Stimulated activated CD8-positive, alpha-beta memory T cell treated with anti-CD3 and anti-CD28 coated beads, Interleukin-15, amount 100 ng/mL, for 4 hours (primary cell): ENCODE measurements at places on chromosomes 5 and 9.

GRCh38 chr9:131610231-131610761, 65.0 kb downstream of the PRRT1B start:
- no peak for DNase-seq

DNA sequence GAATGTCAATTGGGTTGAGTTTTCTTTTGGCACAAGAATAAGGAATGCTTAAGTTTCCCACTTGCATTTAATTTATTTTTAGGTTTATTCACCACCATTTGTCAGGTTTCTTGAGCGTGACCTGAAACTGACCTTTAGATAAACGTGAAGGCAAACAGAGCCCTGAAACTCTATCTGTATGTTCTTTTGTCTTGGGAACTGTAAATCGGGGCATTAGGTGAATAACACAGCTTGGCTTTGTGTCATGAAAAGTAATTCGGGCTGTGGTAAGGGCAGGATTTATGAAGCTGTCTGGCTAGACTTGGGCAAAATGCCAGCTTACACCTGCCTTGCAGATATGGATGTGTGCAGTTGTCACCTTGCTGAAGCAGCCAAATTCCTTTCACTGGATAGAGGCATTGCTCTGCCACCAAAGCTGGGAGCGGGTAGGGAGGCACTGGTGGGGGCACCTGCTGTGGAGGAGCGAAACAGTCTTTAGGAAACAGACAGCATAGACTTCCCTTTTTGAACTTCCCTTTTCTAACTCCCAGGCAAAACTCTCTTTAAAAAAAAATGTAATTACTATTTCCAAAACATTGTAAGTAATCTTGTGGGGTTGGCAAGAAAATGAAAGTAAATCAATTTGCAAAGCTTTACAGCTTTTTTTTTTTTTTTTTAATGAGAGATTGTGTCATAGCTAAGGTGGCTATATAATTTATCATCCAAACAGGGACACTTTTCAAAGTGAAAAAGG, 545.2 kb downstream of the CSNK1G3 start:
- DNase-seq = no peak

DNA sequence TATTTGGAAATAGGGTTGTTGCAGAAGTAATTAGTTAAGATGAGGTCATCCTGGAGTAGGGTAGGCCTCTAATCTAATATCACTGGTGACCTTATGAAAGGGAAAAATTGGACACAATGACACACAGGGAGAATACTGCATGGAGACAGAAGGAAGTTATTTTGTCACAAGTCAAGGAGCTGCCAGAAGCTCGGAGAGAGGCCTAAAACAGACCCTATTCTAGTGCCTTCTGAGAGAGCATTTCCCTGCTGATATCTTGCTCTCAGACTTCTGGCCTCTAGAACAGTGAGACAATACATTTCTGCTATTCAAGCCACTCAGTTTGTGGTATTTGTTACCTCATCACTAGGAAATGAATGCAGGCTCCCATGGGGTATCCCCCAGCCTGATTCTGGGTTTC, 332.9 kb downstream of the CSNK1G3 start:
- no peak for DNase-seq

GRCh38 chr5:148020257-148020988, 43.4 kb upstream of the SPINK5 start:
- DNase-seq = no peak
